ENCODE measurements at places on chromosomes 5 and 9.

DNA sequence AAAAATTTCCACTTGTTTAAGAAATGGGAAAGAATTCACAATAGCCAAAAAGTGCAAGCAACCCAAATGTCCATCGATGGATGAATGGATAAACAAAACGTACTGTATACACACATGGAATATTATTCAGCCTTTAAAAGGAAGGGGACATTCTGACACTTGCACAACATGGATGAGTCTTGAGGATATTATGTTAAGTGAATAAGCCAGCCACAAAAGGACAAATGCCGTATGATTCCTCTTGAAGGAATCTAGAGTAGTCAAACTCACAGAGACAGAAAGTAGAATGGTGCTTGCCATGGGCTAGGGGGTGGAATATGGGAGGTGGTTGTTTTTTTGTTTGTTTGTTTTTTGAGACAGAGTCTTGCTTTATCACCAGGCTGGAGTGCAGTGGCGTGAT lies 3.8 kb upstream of the ATP6V0E1 start:
- no peak for DNase-seq

GRCh38 chr9:115413766-115414382 lies 295.9 kb upstream of the TNC start:
- DNase-seq, result no peak

- DNase-seq, result no peak
Observed at GRCh38 chr5:67050125-67050524, 146.5 kb downstream of the CD180 start.

GRCh38 chr5:55923865-55924500 lies 70.8 kb downstream of the IL6ST start:
- no peak for DNase-seq

- DNase-seq, result no peak
Observed at GRCh38 chr5:130801963-130802362, 363.1 kb downstream of the HINT1 start.

DNA sequence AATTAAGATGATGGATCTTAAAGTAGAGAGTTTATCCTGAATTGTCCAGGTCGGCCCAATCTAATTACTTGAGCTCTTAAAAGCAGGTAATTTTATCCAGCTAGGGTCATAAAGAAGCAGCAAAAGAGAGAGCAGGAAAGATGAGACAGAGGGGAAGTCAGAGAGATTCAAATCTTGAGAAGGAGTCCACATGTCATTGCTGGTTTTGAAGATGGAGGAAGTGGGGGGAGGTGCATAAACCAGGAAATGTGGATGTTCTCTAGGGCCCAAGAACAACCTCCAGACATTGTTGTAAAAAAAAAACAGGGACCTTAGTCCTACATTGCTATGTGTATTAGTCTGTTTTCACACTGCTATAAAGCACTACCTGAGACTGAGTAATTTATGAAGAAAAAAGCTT lies 66.4 kb downstream of the SLCO4C1 start:
- DNase-seq, result no peak

GRCh38 chr9:135584934-135585333 lies 23.4 kb downstream of the PAEP start:
- no peak for DNase-seq

DNA sequence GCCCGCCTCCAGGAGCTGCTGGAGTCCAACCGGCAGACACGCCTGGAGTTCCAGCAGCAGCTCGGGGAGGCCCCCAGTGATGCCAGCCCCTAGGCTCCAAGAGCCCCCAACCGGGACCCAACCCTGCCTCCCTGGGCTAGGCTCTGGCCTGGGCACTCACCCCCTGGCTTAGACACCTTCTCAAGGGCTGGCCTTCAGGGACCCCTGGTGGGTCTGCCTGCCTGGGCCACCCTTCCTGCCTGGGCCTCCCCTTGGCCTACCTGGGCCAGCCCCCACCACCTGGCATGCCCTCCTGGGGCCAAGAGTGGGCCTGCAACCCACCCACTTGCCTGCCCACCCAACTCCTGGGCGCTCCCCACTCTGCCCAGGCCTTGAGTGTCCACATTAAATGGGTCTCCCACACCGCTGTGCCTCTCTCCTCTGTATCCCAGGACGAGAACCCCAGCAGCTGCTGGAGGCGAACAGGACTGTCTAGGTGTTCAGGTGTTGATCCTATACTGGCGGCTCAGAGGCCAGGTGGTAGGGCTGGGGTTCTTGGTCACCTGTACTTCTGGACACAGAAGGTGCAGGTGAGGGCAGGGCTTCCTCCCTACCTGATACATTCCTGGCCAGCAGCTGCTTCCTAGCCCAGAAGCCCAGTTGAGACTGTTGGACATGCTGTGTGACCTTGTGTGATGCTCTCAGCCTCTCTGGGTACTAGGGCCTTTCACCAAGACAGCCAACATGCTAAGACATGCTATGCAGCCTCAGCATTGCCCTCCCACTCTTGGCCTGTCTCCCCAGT lies 3.6 kb downstream of the BBLN start:
- no peak for DNase-seq

- no peak for DNase-seq
Observed at GRCh38 chr9:27176971-27177370, 67.9 kb downstream of the TEK start.

- no peak for DNase-seq
Observed at GRCh38 chr5:151880324-151880723, 44.3 kb downstream of the GLRA1 start.

GRCh38 chr9:93951655-93952118 lies 3.5 kb downstream of the BARX1 start:
- DNase-seq, result no peak

GRCh38 chr5:151058891-151059489 lies 21.8 kb downstream of the TNIP1 start:
- no peak for DNase-seq

DNA sequence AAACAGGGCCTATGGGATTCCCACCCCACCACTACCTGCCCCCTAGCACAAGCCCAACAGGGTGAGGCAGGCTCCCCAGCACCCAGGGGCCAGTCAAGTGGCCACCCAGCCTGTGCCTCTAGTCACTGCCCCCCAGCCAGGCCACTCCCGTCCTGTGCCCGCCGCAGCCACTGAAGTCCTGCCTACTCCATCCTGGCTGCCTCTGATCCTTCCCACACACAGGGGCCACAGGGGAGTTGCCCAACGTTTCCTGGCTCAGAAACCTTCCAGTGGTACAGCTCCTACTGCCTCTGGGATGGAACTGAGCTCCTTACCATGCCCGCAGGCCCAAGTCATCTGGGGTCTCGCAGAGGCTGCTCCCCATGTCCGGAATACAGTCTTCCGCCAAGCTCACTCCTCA lies 70.2 kb upstream of the STXBP1 start:
- DNase-seq, result no peak

GRCh38 chr9:109276469-109277440 lies 44.1 kb downstream of the EPB41L4B start:
- no peak for DNase-seq

DNA sequence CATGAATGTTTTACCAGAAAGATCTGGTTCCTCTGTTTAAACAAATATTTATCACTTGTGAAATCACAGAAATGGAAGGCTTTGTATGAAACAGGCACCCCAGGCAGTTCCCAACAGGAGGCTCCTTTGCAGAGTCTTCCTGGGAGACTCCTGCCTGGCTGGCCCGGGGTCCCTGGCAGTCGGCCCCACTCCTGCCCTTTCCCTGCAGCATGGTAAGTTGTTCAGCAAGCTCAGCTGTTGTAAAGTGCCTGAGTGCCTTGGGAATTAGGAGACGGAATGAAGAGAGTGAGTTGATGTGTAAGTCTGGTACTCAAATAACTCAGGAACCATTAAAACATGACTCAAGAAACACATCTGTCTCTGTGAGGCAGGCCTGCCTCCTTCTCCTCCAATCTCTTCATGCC lies 17.5 kb upstream of the LHFPL2 start:
- DNase-seq, result no peak
